ENCODE measurements at places on chromosomes 5 and 9.

DNA sequence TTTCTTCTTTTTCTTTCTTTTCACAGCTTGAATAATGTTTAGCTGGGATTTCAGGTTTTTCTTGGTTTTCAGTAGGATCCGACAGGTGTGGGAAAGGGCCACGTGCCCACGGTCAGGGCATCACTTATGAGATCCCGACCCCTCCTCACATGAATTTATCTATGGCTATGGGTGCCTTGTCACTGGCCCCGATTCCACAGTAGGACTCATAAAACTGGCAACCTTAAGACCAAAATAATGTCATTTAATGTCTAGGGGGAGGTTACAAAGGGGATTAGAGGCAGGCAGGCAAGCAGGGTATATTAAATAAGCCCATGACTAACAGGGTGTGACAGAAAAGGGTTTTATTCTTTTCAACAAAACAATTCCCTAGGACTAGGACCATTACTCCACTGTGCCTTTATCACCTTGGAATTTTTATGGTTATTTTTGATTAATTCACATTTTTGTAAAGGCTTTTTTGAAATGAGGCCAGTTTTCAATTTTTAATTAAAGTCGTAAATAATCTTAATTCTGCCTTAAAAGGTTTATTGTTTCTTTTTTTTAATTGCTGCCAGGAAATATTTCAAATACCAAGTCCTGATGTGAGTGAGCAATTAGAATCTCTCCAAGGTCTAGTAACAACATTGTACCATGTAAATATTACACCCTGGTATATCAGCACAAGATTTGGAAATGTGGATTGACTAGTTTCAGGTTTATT, 370.4 kb downstream of the GLIS3 start:
- no peak for DNase-seq

GRCh38 chr5:160357861-160358411, 12.5 kb downstream of the C1QTNF2 start:
- DNase-seq = no peak

GRCh38 chr9:259405-260404, 45.0 kb downstream of the DOCK8 start:
- no peak for DNase-seq

DNA sequence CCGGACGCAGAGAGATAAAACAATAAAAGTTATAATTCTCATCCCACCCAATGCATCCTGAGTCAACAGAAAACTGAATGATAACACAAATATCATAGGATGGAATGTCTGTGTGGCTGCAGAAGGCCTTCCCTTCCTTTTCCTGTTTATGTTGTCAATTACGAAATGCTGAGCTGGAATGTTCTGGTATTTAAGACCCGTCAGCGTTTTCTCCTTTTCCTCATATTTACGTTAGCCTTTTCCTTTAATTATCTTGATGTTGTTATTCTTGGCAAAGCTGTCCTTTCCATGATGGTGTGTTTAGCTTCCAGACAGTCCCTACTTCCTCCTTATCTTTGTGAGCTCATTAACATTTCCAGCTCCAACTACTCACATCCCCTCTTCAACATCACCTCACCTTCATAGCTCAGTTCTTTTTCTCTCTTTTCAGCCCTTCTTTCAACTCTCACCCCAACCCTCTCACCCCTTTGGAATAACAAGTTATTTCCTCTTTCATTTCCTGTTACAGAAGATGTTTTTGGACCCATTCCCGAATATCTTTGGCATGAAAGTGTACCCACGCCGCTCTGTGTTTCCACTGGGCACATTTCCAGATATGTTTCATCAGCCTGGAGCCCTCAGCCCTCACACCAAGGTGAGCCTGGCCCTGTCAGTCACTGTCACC, 221.6 kb downstream of the NR2F1-AS1 start:
- no peak for DNase-seq

- DNase-seq = no peak
Observed at GRCh38 chr5:79728396-79728795, 38.8 kb downstream of the CMYA5 start.
